ENCODE measurements at places on chromosomes 13 and 19.
A peak's percentile ranks its signal among the peaks of the same experiment; 100 is the strongest.

DNA sequence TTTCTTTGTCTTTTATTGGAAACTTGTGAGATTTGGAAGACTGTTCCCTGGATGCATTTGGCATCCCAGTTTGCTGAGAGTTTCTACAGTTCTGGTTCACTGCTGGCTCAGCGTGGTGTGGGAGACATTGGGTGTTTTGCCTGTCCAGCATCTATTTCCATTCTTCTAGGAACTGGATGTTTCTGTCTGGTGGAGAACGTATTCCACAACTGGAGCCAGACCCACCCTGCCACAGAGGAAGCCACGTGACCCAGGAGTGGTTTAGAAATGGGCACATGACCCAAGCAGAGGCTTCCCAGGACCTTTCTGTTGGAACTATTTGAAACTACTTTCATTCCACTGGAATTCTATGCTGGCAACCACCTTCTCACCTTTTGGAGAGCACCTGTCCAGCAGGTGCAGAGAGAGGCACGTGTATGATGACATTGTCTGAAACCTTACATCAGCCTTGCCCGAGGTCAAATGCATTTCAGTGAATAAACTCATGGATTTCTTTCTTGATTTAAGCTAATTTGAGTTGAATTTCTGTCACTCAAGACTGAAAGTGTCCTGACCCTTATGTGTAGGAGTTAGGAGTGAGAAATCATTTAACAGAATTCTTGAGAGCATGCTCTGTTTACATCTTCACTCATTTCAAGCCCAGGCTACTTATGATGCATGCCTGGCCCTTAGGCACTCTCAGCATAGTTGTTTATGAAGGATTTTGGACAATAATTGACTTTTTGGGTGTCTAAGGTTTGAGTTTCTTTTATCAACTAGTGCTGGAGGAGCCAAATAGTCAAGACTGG lies 121.8 kb downstream of the AKAP11 start:
- no peak for DNase-seq

GRCh38 chr13:30725326-30726085 lies 9.8 kb upstream of the ALOX5AP start:
- no peak for DNase-seq

DNA sequence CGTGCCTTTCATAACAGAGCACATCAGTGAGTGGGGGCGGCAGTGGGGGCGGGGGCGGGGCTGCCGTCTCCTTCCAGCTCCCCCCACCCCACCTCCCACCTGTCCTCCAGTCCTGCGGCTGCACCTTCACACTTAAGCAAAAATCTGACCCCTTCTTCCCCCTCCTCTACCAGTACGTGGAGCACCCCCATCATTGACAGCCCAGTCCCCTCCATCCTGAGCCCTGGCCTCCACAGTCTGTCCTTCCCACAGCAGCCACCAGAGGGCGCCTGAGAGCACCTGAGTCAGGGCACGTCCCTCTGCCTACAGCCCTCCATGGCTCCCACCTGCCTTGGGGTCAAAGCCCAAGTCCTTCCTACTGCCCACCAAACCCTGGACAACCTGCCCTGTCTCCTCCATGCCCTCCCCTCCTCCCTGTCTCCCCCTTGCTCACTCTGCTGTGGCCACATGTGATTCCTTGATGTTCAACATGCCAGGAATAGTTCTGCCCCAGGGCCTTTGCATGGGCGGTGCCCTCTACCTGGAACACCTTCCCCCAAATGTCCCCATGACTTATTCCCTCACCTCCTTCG lies 4.0 kb downstream of the EBI3 start:
- DNase-seq = peak; percentile 77

- DNase-seq = peak; percentile 8
These were observed 11.5 kb downstream of the PLPPR3 start for GRCh38 chr19:810077-810855.

- DNase-seq = peak; percentile 60
These were observed 14.9 kb downstream of the LAIR2 start for GRCh38 chr19:54517483-54517882.

GRCh38 chr19:44813841-44814470 lies 5.1 kb downstream of the BCAM start:
- DNase-seq = no peak

DNA sequence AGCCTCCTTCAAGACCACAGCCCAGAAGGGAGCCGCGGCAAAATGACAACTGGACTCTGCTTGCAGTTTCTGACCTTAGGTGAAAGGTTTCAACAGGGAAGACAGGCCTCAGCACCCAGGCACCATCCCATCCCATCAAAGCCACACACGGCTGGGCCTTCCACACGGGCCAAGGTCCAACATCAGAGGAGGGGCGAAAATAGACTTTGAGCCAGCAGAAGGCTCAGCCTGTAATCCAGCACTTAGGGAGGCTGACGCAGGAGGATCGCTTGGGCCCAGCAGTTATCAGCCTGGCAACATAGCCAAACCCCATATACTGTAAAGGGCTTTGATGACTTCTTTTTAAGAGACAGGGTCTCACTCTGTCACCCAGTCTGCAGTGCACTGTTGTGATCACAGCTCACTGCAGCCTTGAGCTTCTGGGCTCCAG lies 26.8 kb upstream of the TINCR start:
- no peak for DNase-seq

DNA sequence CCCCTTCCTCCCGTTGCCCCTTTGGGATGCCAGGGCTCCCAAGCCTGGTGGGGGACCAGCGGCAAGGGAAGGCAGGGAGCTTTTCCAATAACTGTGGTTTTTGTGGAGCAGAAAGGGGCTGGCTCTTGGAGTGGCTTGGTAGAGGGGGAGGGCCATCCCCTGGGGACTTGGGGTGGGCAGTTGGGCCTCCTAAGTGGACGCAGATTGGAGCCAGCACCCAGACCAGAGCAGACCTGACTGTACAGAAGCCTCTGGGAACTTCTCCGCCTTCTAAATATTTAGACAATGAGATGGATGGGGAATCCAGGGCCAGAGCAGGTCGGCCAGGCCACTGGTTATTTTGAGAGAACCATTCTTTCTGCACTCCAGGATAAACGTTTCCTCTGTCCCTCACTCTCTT lies 4.2 kb downstream of the PTGIR start:
- DNase-seq = no peak

DNA sequence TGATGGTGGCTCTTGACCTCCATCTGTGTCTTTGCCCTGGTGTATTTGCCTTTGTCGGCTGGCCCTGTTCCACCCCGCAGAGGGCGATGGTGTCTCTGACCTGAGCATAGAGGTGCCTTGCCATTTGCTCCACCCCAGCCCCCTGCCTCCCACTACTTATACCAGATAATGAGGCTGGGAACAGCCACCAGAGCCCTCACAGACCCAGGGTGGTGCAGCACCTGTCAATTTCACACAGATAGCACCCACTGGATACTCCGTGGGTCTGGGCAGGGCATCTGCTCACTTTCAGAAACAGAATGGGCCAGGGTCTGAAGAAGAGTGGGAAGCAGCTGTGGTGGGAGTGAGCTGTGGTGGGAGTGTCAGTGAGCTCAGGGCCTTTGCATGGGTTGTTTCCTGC lies 4.1 kb downstream of the ZNF536 start:
- no peak for DNase-seq

GRCh38 chr19:33187183-33187540 lies 7.0 kb upstream of the LRP3 start:
- peak; percentile 31 for DNase-seq

DNA sequence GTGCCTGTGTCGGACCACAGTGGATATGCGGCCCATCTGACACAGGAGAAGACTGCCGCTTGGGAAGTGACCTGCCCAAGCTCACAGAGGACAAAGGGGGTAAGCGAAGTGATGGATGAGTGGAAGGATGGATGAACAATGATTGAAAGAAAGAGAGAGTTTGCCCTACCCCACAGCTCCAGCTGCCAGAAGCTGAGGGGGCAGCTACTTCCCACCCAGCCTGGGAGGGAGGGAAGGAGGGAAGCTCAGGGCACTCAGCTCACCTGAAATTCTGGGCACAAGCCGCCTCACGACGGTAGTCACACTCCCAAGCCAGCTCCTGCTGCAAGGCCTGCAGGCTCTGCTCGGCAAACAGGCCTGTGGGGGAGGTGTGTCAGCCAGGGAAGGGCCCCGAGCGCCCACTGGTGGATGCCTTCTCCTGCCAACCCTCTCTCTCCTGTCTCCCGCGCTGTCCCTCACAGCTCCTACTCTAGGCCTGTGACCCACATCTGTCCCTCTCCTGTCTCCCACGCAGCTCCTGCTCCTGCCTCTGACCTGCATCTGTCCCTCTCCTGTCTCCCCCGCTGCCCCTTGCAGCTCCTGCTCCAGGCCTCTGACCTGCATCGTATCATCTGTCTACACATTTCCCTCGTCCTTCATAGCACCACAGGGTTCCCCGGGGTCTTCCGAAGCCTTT lies 12.0 kb upstream of the NUMBL start:
- DNase-seq = peak; percentile 71

DNA sequence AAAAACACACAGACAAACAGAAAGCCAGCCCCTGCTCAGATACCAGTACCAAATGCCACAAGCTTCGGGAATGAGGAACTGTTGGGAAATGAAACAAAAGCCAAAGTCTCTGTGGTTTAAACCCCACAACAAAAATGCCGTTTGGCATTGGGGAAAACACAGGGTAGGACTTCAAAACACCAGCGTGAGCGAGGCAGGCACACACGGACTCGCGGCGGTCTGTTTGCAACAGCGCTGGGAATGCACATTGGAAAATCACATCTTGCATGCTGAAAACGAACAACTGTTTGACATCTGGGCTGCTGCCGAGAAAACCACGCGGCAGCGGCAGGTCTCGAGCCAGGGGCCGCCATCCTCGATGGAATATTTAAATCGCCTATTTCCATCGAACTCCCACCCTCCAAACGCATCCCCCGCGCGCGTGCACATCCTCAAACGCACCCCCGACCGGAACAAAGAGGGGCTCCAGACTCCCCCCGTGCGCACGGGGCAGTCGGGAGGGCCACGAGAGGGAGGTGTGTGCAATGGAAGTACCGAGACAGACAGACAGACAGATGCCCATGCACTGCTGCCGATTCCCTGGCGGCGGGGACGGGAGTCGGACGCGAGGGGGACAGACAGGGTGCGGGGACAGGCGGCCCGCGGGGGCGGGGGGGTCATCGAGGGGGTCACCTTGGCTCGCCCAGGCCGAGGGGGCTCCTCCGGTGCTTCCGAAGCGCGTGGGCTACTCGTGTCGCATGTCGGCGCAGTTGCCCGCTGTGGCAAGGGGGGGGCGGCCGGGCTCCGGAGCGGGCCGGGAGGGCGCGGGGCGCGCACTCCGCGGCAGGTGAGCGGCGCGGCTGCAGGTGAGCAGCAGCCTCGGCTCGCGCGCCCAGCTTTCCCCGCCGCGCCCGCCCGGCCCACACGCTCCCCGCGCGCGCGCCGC lies at the start of gene GPR12:
Gene GPR12, minus strand, starts transcription at position 880 of the 925 bp plus-strand sequence. CDS start 959 bp downstream, outside the sequence.
- peak; percentile 46 for DNase-seq

DNA sequence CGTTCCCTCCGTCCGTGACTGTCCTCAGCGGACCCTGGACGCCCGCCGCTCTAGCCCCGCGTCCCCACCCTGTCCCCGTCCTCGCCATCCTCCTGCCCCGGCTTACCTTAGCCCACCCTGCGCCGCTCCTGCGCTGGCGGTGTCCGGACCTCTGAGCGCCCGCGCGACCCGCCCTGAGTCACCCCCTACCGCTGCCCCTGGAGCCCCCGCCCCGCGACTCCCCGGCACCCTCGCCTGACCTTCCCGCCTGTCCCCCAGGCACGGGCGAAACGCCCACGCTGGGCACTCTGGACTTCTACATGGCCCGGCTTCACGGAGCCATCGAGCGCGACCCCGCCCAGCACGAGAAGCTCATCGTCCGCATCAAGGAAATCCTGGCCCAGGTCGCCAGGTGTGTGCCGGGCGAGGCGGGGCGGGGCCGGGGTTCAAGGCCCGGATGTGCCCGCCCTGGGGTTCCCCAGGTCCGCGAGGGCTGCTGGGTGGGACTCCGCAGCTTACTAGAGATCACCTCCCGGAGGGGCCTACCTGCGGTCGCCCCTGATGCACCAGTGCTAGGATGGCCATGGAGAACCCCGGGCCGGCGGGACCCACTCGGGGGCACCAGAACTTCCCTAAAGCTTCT lies 5.1 kb downstream of the HMG20B start:
- DNase-seq = no peak

GRCh38 chr13:72427757-72428528 lies 299.5 kb downstream of the MZT1 start:
- DNase-seq = no peak

- peak; percentile 44 for DNase-seq
These were observed 179.4 kb upstream of the TMTC4 start for GRCh38 chr13:100854006-100854405.

- no peak for DNase-seq
These were observed 156.2 kb downstream of the PCCA start for GRCh38 chr13:100245104-100245503.

- no peak for DNase-seq
These were observed 59.5 kb downstream of the KLF12 start for GRCh38 chr13:74074723-74075122.

GRCh38 chr19:13212759-13213330 lies 62.6 kb downstream of the IER2 start:
- peak; percentile 74 for DNase-seq

DNA sequence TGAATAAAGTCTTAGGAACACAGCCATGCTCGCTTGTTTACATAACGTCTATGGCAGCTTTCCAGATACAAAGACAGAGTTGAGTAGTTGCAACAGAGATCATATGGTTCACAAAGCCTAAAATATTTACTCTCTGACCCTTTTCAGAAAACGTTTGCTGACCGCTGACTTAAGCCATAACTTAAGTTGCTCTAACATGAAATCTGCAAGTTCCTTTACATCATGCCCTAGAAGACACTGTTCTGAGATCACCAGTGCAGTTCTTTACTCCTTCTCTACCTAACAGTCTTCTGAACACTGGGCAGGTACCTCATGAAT lies 166.4 kb downstream of the DCLK1 start:
- DNase-seq = no peak

DNA sequence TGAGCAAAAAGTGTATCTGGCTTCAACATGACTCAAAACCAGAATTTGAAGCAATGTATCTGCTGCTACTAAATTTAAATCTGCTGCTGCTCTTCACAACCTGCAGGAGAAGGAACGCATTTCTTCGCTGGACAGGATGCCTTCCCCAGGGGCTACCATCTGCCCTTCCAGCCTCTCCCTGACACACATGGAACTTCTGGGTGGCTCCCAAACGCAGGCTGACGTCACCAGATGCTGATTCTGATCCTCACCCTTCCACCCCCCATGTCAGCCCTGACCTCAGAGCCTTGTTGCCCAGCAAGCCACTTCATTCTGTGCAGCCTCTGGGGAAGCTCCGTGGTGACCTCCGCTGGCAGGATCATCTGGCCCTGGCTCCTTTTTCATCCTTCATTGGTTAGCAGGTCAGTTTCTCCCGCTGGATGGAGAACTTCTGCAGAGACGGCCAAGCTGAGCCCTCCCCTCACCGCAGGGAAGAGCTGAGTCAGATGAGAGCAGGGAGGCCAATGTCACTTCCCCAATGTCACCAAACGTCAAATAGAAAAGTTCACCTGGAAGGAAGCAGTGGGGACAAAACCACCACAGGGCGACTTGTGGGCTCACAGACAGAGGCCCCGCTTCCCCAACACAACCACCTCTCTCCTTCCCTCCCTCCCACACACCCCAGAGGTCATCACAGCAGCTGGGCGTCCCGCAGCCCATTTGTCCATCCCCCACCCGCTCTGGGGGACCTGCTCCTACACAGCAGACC lies 14.0 kb upstream of the RAB20 start:
- DNase-seq = peak; percentile 60
